ENCODE measurements at places on chromosomes 1 and 21.

- DNase-seq: no peak
These were observed 188.8 kb downstream of the TNR start for GRCh38 chr1:175554586-175554985.

DNA sequence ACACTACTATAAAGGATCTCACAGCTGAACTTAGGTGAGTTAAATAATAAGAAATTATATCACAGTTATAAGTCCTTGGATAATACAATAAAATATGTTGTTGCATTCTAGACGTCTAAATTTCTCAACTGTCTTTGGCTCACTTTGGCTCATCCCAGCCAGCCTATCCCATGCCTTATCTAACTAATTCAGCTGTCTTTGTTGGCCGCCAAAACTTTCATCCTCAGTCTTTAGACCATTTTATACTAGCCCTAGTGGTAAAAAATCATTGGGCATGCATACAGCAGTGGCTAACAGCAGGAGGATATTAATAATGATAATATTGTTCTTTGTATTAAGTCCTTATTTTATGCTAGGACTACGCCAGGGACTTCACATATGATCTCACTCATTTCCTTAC lies 59.3 kb downstream of the CCDC18 start:
- no peak for DNase-seq

- no peak for DNase-seq
These were observed 27.2 kb downstream of the TSEN15 start for GRCh38 chr1:184078564-184079249.

GRCh38 chr1:31208361-31208945 lies 31.2 kb downstream of the NKAIN1 start:
- DNase-seq: no peak

DNA sequence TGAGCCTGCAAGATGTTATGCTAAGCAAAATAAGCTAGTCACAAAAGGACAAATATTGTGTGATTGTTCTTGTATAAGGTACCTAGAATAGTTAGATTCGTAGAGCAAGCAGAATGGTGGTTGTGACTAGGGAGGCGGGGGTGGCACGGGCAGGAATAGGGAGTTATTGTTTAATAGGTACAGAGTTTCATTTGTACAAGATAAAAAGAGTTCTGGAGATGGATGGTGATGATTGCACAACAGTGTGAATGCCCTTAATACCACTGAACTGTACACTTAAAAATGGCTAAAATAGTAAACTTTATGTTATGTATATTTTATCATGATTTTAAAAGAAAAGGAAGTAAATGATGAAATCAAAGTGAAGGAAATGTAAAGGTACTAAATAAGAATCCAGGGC lies 20.6 kb downstream of the LRRC42 start:
- DNase-seq: no peak

- no peak for DNase-seq
These were observed 719.1 kb upstream of the B3GALT2 start for GRCh38 chr1:193905288-193906085.

DNA sequence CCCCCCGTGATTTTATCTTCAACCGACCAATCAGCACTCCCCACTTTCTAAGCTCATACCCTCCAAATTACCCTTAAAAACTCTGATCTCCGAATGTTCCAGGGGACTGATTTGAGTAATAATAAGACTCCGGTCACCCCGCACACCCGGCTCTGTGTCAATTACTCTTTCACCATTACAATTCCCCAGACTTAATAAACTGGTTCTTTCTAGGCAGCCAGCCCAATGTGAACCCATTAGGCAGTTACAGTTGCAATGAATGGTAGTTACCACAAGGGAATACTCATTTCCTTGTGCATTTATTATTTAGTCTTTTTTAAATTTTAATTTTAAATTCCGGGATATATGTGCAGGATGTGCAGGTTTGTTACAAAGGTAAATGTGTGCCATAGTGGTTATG lies 177.9 kb downstream of the HFM1 start:
- DNase-seq: no peak

GRCh38 chr1:64403331-64403730 lies 66.6 kb upstream of the CACHD1 start:
- DNase-seq: no peak

- no peak for DNase-seq
These were observed 14.9 kb upstream of the CD55 start for GRCh38 chr1:207306603-207307002.

Data from heart right ventricle (tissue), 16 donors.